ENCODE measurements at places on chromosomes 6 and 20.

GRCh38 chr6:112065426-112065986, 11.6 kb downstream of the CCN6 start:
- DNase-seq, result no peak

DNA sequence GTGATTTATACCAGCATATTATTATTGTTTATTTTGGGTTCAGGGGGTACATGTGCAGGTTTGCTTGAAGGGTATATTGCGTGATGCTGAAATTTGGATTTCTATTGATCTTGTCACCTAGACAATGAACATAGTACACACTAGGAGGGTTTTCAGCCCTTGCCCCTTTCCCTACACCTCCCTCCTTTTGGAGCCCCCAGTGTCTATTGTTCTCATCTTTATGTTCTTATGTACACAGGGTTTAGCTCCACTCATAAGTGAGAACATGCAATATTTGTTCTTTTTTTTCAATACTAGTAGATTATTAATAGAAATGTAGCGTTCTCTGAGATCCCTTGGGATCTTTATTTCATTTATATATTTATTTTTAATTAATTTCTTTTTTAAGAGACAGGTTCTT, 79.2 kb upstream of the MRAP2 start:
- DNase-seq, result no peak

DNA sequence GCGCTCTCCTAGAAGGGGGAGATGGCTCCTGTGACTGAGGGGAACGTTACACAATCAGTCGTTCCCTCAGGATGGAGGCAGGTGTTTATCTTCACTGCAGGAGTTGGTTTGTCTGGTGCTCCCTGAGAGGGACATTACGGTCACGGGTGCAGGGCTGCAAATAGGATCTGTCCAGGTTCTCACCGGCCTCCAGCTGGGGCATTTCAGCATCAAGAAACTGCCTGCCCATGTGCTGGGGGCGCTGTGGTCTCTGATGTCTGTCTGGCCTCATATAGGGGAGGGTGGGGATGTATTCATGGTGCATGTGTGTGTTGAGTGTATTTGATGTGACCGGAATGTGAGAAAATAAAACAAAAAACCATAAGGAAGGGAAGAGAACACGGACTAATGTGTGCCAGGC, 77.1 kb downstream of the TBC1D7 start:
- DNase-seq, result no peak

- DNase-seq, result no peak
Observed at GRCh38 chr6:45431317-45432065, 53.8 kb upstream of the SUPT3H start.

GRCh38 chr6:132569170-132569569, 952 bp upstream of the TAAR6 start:
- no peak for DNase-seq
